ENCODE measurements at places on chromosomes 1 and 21.

DNA sequence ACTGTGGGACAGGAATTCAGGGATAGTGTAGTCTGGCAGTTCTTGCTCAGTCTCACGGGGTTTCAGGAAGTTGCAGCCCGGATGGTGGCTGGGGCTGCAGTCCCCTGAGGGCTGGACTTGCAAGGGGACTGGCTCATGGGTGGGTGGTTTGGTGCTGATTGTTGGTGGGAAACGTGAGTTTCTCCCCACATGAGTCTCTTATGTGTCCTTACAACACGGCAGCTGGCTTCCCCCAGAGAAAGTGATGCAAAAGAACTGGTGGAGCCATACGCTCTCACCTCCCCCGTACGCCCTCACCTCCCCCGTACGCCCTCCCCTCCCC, 64.9 kb downstream of the EVA1C start:
- no peak for DNase-seq

DNA sequence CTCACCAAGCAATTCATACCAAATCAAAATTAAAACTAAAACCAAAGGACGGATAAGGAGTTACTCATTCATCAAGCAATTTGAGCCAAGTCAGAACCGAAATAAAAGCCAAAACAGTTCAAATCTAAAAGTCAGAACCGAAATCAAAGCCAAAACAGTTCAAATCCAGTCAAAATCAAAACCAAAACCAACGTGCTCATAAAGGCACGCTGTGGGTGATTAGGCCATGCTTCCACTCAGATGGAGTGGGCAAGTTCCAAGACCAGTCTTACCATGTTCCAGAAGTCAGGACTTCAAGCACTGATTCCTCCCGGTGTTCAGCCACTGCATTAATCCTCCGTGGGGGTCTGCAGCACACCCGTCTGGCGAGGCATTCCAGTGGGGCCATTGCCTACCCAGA, 409.3 kb downstream of the TGFB2 start:
- no peak for DNase-seq

DNA sequence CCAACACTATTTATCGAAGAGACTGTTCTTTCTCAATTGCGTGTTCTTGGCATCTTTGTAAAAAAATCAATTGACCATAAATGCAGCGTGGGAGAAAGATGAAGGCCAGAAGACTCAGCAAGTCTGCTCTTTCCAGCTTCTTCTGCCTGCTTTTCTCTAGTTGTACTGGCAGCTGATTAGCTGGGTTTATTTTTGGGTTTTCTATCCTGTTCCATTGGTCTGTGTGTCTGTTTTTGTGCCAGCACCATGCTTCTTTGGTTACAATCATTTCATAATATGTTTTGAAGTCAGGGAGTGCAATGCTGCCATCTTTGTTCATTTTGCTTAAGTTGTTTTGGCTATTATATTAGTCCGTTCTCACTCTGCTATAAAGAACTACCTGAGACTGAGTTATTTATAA, 201.8 kb upstream of the B3GALT2 start:
- DNase-seq = no peak

GRCh38 chr1:154417338-154417608, 12.1 kb downstream of the IL6R start:
- no peak for DNase-seq

DNA sequence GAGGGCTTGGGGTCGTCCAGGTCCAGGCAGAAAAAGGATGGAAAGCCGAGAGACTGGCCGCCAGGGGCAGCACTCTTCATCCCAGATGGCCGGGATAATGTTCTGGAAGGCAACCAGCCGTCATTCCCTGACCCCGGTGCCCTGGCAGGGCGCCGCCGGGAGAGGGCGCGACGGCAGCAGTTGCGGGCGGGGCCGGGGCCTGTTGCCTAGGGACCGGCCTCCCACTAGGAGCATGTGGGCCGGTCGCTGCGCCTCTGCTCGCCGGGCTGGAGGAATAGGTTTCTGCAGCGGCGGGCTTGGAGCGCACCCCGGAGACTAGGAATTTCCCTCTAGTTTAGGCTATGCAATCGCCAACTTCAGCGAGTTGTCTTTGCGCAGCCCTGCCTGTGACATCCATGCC, 11.0 kb downstream of the DMRTB1 start:
- DNase-seq = no peak

DNA sequence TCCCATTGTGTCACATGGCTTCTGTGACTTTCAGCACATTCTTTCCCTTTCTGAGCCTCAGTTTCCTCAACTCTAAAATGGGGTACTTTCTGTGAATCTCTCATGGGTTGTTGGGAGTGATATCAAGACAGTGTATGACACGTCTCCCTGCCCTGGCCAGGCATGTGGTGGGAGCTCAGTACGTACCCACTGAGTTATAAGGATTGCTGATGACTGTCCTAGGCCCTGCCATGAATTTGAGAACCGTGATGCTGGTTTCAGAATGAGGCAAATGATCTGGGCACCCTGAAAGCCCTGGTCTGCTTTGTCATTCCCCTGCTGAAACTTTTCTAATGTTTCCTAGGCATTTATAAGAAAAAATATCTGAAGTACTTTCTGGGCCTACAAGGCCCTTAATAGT, 3.6 kb downstream of the ZNF362 start:
- DNase-seq = no peak

DNA sequence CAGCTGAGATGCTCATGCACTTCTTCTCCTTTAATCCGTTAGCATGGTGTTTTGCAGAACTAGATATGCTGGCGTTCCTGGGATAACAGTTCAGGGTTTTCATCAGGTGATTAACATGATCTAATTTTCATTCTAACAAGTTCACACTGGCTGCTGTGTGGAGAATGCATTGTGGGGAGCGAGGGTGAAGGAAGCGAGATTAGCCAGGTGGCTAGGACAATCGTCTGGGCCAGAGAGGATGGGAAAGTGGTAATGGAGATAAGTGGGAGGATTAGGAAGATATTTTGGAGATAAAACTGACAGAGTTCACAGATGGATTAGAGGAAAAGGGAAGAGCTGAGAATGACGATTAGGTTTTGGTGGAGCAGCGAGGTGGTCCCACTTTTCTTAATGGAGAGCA, 138.1 kb upstream of the MAGI3 start:
- DNase-seq = no peak

DNA sequence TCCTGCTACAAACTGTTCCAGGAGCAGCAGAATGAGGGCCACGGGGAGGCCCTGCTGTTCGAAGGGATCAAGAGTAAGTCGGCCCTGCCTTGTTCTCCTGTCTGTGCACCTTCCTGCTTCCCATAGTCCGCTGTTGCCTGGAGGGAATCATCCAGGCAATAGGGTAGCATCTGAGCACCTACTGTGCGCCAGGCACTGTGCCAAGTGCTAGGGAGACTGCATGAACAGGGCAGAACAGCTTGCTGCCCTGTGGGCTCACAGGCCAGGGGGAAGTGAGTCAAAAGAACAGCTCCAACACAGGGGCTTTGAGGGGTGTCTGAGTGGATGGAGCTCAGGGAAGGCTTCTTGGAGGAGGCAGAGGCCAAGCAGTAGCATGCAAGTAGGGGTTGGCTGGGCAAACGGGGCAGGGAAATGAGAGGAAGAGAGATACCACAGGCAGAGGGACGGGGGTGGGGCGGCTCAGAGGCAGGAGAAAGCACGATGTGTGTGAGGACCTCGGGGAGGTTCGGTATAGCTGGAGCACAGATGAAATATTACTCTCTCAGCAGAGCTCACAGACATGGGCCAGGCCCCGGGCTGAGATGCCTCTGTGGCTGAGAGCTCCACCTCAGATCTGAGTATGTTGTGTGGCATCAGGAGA, 15.5 kb upstream of the PADI6 start:
- no peak for DNase-seq

DNA sequence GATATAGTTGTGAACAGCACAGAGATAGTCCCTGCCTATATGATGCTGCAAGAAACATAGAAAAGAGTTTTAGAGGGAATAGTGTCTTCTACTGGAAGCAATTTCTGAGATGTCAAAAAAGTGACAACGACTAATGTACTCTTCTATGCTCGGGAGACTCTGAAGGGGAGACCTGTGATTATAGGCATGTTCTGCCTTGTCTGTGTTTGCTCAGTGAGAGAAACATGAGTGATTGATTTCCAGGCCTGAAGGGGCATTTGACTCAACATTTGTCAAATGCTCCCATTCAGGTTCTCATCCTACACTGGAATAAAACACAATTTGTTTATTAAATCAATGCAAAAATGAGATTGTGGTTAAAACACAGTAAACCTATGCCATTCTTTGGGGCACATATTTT, 131.8 kb downstream of the CTH start:
- DNase-seq = no peak
